ENCODE measurements at places on chromosomes 2 and 18.

GRCh38 chr2:22897428-22897827 is 487.6 kb upstream of the KLHL29 start:
- DNase-seq, result no peak

DNA sequence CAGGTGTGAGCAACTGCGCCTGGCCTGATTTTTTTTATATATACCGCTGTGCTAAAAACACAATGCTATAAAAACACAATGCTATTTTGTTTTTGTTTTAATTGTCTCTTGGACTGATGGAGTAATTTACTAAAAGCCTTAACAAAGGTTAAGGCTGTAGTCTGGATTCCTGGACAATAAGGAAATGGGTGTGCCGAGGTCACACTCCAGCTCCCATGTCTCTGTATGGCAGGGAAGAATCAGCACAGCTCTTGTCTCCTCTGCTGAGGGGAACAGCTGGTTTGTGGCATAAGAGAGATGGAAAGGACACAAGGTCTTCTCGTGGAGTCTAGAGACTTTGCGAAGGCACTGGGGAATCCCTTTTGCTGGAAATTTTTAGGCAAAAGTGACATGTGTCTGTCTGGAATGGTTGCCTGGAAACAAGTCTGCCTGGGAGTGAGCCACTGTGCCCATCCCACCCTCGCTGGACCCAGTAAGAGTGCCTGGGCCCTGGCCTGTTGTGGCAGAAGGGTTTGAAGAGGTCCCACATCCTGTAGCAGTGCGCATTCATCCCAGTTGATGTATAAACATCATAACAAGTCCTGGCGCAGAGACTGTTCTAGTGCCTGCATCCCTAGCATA is 73.1 kb downstream of the MAPK4 start:
- DNase-seq, result no peak

- DNase-seq, result no peak
Observed at GRCh38 chr2:85400541-85401463, 9.4 kb downstream of the CAPG start.

GRCh38 chr2:86272111-86272510 is 65.3 kb downstream of the REEP1 start:
- no peak for DNase-seq

All from fibroblast of skin of back (primary cell).